ENCODE measurements at places on chromosomes 4 and X.
A peak's percentile ranks its signal among the peaks of the same experiment; 100 is the strongest.

- DNase-seq: no peak
Observed at GRCh38 chr4:163922302-163922701, 427.8 kb downstream of the TMA16 start.

DNA sequence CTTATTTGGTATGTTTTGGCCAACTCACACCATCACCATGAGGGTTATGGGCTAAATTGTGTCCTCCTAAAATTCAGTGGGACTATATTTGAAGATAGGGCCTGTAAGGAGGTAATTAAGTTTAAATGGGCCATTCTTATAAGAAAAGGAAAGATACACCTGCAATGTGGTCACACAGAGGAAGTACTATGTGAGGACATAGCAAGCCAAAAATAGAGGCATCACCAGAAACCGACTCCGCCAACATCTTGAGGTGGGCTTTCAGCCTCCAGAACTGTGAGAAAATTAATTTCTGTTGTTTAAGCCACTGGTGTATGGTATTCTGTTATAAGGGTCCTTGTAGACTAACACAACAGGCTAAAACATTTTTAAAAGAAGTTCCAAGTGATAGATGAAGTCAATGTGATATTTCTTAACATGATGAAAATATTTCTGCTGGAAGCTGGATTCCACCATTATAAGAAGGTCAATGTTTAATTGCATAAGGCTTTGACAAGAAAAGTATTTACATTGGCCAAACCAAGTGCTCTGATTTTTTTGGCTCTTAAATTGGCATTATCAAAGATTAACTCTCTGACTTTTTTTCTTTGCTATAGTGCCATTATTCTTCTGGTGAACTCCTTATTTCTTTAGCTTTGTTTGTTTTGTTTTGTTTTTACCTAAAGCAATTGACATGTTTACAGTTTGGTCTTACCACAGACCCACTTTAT is 540.9 kb downstream of the PPARGC1A start:
- no peak for DNase-seq

DNA sequence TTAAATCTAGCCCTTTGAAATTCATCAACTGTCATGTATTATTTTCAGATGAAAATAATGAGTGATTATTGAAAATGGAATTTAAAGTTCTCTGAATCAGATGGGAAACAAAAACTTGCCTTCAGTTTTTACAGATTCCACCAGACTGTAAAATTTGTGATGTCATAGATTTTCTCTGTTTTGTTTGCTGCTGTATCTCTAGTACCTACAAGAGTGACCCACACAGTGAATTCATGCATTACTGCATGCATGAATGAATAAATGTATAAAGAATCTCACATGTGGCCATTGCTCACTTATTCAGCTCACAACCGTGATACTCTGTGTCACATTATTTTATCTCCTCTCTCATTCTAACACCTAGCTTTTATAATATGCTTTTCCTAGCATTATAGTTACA is 532.2 kb upstream of the AGA start:
- DNase-seq: no peak

DNA sequence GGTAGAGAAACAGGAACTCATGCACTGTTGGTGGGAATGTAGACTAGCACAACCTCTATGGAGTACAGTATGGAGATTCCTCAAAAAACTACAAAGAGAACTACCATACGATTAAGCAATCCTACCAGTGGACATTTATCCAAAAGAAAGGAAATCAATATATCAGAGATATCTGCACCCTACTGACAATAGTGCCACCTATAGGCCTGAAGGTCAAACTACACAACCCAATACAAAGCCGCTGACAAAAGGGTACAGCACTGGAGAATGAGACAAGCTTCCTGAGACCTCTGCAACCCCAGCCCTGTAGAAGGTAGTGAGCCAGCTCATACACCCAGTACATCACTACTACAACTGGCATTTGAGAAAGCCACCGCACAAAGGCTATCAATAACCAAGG is 67.1 kb downstream of the CBR4 start:
- DNase-seq: no peak

GRCh38 chr4:78926826-78927225 is 12.4 kb downstream of the PAQR3 start:
- DNase-seq: no peak

DNA sequence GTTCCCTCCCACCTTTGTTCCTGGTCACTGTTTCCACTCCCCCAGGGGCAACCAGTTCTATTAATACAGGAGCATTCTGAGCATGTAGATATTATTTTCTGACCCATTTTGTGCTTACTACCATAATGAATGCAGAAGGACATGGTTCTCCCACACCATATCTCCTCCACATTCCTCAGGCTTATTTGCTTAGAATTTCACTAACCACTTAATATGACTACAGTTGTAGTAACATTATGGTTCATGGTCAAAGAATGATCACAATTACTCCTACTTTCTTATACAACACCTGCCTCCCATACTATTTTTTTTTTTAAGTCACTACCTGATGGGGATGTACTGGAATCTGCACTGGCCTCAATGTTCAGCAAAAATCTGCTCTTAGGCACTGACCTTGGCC is 7.5 kb upstream of the FAM184B start:
- no peak for DNase-seq

GRCh38 chr4:39636531-39637184 is 2.0 kb downstream of the SMIM14 start:
- DNase-seq: peak; percentile 23

- no peak for DNase-seq
Observed at GRCh38 chrX:44669626-44670025, 127.0 kb upstream of the FUNDC1 start.

DNA sequence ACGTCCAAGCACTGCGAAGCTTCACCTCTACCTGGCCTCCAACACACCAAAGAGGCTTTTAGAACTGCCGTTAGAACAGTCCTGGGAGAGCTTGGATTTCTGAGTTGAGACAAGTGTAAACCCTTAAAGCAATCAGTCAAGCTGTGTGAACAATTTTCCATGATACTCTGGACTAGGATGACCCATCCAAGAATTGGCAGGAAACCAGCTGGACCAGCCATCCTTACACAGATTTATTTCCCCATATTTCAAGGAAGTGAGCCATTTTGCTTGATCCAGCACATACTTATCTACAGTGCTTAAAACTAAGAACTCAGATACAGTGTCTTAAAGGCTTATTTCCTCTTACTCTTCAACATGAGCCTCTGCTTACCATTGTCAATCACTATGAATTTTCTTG is 340.7 kb upstream of the HS3ST1 start:
- DNase-seq: peak; percentile 6

DNA sequence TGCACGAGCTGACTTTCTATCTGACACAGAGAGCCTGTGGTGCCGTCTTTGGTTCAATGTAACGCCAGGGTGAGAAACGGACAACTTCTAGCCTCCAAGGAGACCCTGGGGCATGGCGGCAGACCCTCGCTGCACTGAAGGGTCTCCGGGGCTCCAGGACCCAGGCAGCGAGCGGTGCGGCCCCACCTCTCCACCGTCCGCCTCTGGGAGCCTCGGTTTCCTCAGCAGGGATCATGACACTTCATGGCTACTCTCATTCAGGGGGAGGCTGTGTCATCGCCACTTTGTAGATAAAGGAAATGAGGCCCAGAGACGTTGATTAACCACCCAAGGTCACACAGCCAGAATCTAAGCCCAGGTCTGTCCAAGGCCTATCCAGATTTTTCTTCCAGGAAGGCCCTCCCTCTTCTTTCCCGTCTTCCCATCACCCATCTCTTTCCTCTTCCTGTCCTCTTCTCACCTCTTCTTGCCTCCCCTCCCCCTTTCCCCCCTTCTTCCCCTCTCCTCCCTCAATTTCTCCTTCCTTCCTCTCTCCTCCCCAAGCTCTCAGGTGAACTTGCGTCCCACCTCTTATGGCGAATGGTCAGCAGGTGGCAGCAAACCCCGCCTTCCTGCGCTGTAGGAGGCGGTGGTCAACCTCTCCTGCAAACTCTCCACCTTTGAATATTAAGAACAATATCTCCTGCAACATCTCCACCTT is 69.3 kb upstream of the HMX1 start:
- DNase-seq: no peak

DNA sequence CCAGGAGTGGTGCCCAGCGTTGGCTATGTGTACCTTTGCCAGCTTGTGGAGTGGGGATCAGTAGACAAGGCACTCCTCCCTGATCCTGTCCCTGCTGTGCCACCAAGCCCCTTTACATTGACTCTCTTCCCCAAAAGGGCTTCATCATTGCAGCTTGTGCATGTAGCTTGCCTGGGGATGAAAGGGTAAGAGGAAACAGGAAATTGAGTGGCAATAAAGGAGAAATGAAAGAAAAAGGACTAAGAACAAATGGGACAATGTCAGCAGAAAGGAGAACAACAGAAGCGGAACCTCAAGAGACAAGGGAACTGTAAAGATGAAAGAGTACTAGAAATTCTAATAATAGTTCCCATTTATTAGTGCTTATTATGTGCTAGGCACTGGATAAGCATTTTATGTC is 8.7 kb upstream of the IL13RA1 start:
- no peak for DNase-seq

- no peak for DNase-seq
Observed at GRCh38 chr4:151489462-151490203, 80.7 kb downstream of the FHIP1A start.
